Esophagus squamous epithelium (tissue), 5 donors: ENCODE measurements at places on chromosomes 1 and 21.

DNA sequence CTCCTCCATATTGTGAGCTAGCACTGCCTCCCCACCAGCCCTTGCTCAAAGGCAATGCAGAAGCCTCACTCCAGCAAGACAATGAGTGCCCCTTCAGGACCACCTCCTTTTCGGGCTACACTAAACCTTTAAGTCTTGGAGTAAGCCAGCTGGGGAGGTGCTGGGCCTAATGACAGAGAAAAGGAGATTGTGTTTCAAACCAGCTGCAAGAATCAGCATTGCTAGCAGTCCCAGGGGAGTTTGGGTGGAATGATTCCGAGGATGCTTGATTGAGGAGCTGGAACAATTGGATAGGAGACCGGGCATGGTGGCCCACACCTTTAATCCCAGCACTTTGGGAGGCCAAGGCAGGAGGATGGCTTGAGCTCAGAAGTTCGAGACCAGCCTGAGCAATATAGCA lies 54.1 kb upstream of the GPR37L1 start:
- no peak for DNase-seq

DNA sequence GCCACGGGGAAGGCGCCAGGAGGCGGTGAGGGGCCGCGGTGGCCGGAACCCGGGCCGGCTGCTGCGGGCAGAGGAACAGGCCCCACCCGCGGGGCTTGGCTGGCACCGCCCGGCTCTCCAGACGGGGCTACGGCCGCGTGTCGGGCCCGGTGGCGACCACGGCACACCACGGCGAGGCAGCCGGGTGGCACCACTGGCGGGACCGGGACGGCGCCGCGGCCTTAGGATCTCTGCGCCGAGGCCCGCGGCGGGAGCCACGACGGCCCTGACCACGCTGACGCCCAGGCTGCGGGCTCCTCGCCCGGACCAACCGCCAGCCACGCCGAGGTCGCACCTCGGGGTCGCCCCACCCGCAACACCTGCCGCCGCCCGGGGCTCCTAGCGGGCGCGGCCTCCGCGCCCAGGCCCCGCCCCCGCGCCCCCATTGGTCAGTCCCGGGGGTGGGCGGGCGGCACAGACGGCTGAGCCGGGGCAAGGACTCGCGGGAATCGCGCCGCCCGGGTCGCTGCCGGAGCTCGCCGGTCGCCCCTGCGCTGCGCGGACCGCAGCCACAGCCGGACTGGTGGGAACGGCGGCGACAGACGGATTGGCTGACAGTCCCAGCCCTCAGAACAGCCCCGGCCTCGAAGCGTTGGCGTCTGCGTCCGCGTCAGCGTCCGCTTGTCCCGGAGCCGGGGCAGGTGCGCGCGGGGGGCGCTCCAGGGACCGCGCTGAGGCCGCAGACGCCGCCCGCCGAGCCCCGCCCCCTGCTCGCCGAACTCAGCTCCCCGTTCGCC lies at the start of gene BMP8A:
BMP8A (plus strand) TSS at position 491 of the 776 bp plus-strand sequence. CDS start 356 bp downstream, outside the sequence.
- no peak for DNase-seq

DNA sequence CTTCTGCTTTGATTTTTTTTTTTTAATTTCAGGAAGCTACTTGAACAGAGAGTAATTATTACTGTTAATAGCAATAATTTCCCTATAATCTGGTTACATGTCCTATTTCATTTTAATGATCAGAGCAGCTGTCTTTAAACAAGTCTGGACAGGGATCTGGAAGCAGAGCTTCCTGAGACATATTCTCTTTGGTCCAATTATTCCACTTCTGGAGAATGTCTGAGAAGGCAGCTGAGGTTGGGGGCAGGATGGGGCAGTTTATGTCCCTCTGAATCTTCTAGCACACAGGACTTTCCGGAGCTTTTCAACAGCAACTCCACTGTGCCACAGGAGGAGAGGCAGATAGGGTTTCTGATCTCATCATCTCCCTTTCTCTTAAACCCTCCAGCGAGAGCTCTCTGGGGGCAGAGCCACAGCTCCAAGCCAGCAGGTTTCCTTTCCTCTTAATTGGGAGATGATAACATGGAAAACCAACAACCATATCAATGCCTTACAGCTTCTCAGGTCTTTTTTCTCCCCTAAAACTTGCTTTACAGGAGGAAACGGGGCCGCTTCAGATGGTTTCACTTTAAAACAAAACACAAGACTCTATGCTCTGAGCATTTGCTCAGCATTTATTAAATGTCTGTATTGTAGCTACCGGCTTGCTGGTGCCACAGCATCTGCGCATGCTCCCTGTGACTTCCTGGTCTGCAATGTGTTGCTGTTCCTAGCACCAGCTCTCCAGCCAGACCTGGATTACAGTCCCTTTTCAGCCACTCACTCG lies 425.7 kb upstream of the USP24 start:
- no peak for DNase-seq

GRCh38 chr1:204885790-204886189 lies 15.1 kb downstream of the NFASC start:
- no peak for DNase-seq

GRCh38 chr21:29520171-29520570 lies 221.4 kb downstream of the BACH1 start:
- DNase-seq = no peak

- no peak for DNase-seq
These were observed 4.9 kb downstream of the GREM2 start for GRCh38 chr1:240607006-240607405.

GRCh38 chr1:175287849-175288248 lies 95.3 kb upstream of the KIAA0040 start:
- DNase-seq = no peak

DNA sequence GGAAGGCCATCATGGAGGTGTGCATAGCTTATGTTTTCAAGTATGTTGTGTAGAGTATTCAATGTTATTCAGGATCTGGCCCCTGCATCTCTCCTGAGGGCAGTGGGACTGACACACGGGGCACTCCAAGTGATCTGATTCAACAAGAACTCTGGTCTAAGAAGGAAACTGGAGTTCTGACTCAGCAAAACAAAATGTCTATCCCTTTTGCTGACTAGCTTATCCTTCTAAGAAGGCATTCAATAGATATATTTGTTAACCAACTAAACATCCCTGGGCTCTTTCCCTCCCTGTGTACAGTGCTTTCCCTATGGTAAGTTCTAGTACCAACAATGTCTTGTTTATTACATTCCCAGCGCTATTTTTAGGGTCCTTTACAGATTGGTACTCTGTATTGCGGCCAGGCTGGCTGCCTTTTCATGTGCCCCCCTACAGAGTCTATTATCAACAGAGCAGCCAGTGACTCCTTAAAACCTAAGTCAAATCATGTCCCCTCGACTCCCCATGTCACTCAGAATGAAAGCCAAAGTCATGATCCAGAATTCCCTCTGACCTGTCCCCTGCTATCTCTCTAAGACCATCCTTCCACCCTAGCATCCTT lies 304.9 kb downstream of the KCNH1 start:
- no peak for DNase-seq

GRCh38 chr1:19210772-19211549 lies 895 bp upstream of the UBR4 start:
- no peak for DNase-seq

DNA sequence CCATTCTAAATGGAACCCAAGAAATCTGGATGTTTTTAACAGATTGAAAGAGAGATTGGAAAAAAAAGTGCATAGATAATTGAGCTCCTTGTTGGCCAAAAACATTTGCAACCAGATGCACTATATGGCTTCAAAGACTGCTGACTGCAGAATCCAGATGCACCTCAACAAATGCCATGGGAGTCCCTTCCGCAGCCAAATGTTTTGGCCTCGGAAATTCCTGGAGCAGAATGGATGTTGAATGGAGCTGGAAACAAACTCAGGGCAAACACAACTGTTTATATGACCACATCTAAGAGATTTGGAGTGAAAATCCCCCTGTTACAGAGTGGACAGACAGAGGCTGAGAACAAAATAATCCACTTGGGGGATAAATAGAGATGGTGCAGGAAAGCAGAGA lies 285.0 kb upstream of the NFIA start:
- no peak for DNase-seq

DNA sequence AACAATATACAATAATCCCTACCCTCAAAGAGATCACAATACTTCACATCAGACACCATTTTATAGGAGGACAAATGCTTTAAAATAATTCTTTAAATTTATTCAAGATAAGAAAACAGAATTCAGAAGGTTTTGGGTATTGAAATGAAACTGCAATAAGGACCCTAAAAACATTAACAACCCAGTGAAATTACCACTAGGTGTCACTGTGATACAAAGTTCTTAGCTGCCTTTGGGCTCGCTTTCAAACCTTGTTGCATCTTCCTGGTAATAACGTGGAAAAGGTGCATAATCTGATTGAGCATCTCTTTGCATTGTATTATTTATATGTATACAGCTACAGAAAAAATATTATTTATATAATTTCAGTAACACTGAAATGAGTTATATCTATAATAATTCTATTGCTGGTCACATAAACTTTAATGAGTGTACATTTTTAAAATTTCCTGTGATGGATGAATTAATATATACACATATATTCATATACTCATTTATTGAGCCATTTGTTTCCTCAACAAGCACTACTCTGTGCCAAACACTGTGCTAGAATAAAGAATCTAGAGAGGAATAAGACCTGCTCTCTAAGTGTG lies 185.2 kb downstream of the FAF1 start:
- no peak for DNase-seq

- no peak for DNase-seq
These were observed 35.5 kb upstream of the ZNF362 start for GRCh38 chr1:33220676-33221384.

- DNase-seq = no peak
These were observed 203.0 kb downstream of the RWDD3 start for GRCh38 chr1:95437011-95437410.

DNA sequence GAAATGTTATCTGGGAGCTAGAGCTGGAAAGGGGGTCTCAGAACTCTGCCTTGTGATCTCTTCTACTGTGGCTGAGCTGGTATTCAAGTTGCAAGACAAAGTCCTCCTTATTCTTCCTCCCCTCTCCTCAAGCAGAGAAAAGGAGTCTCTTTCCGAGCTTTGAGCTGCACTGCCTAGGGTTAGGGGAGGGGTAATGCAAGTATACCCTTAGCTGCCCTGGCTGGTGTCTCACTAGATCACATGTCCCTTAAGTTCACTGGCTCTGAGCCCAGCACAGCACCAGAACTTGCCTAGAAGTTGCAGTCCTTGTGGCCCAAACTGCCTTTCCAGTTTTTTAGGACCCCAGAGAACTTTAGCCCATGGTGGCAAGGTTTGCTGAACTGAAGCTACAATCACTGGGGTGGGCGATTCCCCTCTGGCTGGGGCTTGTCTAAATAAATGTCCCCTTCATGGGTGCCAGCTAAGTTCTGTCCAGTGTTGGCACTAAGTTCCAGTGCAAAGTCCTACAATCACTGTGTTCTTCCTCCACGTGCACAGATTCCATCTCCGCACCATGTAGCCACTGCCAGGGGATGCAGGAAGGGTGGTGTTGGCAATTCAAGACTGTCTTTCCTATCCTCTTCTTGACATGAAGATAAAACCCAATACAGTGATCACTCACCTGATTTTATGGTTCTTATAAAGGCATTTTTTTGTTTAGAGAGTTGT lies 22.7 kb upstream of the CHIA start:
- no peak for DNase-seq

DNA sequence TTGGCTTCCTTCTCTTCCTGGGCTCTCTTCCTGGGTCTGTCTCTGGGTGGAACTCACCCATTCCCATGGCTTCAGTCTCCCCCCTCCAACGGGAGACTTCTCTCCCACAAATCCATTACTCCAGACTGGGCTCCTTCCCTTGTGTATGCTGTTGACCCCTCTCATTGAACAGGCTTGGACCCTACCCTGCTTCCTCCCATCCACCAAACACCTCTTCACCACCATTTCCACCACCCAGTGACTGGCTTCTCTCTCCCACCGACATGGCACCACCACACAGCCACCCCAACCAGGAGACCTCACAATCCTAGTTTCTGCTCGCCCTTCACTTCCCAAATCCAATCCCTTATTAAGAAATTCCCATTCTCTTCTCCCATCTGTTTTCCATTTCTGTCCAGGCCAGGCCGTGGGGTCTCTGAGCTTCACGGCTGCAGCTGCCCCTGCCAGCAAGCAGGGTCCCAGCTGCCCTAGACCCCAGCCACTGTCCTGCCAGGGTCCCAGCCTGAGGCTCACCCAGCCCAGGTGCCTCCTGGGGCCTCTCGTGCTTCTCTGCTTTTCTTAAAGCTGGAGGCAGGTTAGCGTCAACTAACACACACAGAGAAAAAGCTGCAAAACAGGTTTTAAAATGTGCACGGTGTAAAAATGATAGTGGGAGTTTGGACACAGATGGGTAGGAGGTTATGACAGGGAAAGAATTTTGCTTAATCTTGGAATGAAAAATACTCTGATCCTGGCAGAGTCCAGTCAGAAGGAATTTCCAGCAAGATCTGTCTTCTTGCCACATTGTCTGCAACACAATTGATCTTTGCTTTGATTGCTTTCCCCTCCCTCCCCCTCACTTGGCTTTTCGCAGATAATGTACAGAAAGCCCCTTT lies 383.8 kb upstream of the VAMP3 start:
- DNase-seq = no peak

DNA sequence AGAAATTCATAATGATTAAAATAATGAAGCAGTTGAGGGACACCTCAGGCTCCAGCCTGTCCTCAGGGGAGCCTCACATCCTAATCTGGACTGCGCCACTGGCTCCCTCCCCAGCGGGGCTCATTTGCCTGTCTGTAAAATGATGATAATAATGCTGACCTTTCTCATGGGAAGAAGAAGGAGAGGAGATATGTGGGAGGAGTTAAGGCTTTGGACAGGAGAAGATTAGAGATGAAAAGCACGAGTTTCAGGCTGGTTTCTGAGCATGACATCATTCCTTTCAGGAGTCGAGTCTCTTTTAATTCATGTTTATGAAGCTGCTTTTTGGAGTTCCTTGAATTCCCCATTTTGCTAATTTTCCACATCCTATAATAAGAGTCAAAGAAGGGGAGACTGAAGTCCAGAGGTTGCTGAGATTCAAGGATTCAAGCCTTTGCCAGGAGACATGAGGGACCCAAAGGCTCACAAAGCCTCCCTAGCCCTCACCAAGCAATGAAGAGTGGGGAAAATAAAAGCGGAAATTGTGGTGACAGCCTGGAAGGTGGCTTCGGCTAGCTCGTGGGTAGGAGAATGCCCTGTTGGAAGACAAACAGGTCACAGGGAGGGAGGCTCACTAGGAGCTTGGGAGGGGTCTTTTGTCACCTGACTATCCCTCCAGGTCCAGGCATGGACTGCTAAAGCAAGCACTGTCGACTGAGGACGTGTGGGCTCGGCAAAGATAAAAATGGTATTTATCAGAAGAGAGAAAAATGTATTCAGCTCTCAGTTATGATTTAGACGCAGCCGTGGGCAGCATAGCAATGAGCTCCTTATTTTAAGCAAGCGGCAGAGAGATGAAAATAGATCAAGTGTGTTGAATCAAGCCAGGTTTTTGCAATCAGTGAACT lies 27.5 kb upstream of the STMN1 start:
- DNase-seq = no peak

- no peak for DNase-seq
These were observed 70.3 kb downstream of the PROX1 start for GRCh38 chr1:214058076-214058475.

GRCh38 chr1:194279975-194280374 lies 1093.6 kb upstream of the B3GALT2 start:
- no peak for DNase-seq
